ENCODE measurements at places on chromosomes 6 and 20. TPM values are rescaled to one million over a fixed set of nuclear protein-coding genes. Genes with fewer than 3 reads are reported as not detected.

DNA sequence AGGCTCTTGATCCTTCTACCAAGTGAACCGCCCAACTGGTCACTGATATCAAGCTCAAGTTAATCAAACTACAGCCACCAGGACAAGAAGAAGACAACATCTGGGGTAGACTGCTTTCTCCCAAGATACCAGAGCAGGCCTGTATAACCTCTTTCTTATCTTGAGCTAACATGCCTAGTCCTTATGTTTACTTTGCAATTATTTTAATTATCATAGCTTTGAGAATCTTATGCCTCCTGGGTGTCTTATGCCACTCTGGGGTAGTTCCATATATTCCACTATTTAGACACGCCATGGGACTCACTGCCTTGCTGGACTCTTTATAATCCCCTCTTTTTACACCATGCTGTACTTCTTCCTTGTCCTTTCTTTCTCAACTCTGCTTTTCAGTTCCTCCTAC, 41.5 kb upstream of the ECI2 start:
- DNase-seq = no peak

- no peak for DNase-seq
Observed at GRCh38 chr6:163391985-163392384, 22.5 kb upstream of the QKI start.

- DNase-seq = no peak
Observed at GRCh38 chr6:16493112-16493511, 254.7 kb downstream of the GMPR start.

Gene ABCC10
- total RNA-seq = 14.8 TPM

DNA sequence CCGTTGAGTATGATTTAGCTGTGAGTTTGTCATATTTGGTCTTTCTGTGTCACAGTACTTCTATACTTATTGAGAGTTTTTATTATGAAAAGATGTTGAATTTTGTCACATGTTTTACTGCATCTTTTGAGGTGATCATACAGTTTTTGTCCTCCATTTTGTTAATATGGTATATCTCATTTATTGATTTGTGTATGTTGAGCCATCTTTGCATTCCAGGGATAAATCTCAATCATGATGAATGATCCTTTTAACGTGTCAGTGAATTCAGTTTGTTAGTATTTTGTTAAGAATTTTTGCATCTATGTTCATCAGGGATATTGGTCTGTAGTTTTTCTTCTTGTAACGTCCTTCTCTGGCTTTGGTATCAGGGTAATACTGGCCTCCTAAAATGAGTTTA, 3.5 kb downstream of the SIRT5 start:
- no peak for DNase-seq

DNA sequence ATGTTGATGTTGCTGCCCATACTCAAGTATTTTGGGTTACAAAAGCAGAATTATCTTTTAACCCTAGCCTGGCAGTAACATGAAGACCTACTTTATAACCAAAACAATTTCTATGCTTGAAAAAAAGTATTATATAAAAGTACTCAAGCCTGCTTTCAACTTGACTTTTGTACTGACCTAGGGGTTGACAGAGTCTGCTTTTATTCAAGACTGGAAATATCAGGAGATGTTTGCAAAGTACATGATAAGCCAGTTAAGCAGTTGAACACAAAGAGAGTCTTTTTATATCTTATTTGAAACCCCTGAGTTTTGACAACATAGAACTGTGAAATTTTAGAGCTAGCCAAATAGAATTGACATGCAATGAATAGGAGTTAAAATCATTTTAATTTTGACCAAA, 159.8 kb downstream of the KCNQ5 start:
- DNase-seq = no peak

DNA sequence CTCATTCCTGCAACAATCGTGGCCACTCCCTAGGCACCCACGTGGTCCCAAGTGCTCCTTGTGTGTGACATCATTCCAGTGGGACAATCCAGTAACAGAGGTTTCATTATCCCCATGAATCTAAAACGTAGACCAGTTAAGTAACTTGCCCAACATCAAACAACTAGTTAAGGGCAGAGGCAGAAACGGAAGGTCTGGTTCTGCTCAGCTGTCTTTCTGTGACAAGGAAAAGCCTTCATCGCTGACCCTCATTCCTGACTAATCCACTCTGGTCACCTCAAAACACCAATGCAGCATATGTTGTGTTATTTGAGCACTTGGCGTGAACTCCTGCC, 261.4 kb upstream of the JARID2 start:
- no peak for DNase-seq

Gene DIDO1
- 33.5 TPM for total RNA-seq

Gene RAB44
- total RNA-seq = 0.08 TPM

- DNase-seq = no peak
Observed at GRCh38 chr20:36303020-36303595, 3.0 kb upstream of the DLGAP4 start.

- no peak for DNase-seq
Observed at GRCh38 chr6:33008944-33009861, at the start of gene HLA-DOA. TSS of gene HLA-DOA (minus strand) at chr6:33009591.
